Stimulated activated CD4-positive, alpha-beta T cell treated with anti-CD3 and anti-CD28 coated beads, Interleukin-12 subunit alpha, Interleukin-12 subunit beta, amount 100 ng/mL, for 4 hours (primary cell): ENCODE measurements at places on chromosomes 6 and 20.
A peak's percentile ranks its signal among the peaks of the same experiment; 100 is the strongest.

DNA sequence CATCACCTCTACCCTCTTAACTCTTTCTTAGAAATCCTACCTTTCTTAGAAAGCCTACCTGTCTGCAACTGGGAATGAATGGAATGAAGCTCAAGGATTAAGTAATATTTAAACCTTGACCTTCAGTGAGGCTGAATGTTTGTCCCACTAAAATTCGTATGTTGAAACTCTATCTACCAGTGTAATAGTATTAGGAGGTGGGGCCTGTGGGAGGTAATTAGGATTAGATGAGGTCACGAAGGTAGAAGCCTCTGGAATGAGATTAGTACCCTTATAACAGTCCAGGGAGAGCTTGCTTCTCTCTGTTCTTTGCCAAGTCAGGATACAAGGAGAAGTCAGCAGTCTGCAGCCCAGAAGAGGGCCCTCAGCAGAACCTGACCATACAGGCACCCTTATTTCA lies 158.0 kb downstream of the TENT5A start:
- DNase-seq, result no peak

GRCh38 chr6:56766806-56767178 lies 124.1 kb upstream of the DST start:
- DNase-seq, result no peak

- DNase-seq, result no peak
These were observed 426.2 kb downstream of the BMP2 start for GRCh38 chr20:7193681-7194080.

GRCh38 chr20:9403448-9403847 lies 110.9 kb upstream of the LAMP5 start:
- no peak for DNase-seq

GRCh38 chr6:18596531-18596835 lies 209.3 kb downstream of the RNF144B start:
- no peak for DNase-seq

DNA sequence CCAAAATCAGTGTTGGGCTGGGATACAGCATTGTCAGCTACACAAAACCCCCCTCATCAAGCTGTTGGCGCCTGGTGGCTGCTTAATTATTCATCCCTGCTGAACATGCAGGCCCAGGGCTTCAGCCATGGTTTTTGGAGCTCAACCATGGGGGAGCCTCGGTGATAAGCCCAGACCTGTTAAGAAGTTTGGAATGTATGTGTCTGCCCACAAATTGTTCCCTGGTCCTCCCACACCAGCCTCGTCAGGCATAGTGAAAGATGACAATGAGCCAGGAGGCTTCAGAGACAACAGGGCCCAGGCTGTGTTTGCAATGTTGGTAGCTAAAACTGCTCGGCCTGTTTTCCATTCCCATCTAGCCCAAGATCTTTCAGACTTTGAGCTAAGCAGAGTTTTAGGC lies 34.8 kb upstream of the SIRPA start:
- no peak for DNase-seq

GRCh38 chr6:105836889-105837288 lies 249.2 kb upstream of the PRDM1 start:
- no peak for DNase-seq

DNA sequence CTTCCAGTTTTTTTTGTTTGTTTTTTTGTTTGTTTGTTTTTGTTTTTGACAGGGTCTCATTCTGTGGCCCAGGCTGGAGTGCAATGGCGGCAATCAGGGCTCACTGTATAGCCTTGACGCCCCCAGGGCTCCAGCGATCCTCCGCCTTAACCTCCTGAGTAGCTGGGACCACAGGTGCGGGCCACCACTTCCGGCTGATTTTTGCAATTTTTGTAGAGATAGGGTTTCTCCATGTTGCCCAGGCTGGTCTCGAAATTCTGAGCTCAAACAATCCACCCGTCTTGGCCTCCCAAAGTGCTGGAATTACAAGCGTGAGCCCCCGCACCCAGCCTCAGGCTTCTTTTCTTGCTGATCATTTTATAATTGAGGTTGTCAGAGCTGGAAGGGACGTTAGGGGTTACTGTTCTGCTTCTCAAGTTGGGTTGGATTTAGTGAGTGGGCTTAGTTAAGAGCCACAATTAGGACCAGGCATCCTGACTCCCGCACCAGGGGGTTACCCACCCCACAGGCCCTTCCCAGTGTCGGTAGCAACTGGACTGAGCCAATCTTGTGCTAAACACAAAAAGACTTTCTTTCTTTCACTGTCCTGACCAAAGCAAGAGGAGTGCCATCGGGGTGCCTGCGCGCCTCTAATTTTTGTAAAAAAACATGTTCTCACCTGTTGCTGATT lies 13.1 kb upstream of the ZSCAN9 start:
- DNase-seq, result no peak

GRCh38 chr20:37395410-37395797 lies 49.5 kb downstream of the SRC start:
- DNase-seq, result no peak

DNA sequence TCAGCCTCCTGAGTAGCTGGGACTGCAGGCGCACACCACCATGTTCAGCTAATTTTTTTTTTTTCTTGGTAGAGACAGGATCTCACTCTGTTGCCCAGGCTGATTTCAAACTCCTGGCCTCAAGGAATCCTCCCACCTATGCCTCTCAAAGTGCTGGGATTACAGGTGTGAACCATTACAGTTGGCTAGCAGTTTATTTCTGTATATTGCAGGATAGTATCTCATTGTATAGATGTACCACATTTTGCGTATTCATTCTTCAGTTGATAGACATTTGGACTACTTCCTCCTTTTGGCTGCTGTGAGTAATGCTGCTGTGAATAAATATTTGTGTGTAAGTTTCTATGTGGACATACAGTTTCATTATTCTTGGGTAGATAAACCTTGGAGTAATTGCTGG lies 32.9 kb downstream of the ASXL1 start:
- DNase-seq, result no peak

- DNase-seq, result peak; percentile 23
These were observed at the start of gene PLAGL1 for GRCh38 chr6:144008120-144008811. Gene PLAGL1 (minus strand): TSS chr6:144008259. CDS start chr6:143948136, 60,123 bp downstream.

- DNase-seq, result no peak
These were observed 25.8 kb upstream of the CCN6 start for GRCh38 chr6:112027942-112028674.
